Stomach (tissue), 19 donors: ENCODE measurements at places on chromosomes 2 and 18. TPM values are rescaled to one million over a fixed set of nuclear protein-coding genes. Genes with fewer than 3 reads are reported as not detected.

GYPC gene
- 47.3 TPM for total RNA-seq

DNA sequence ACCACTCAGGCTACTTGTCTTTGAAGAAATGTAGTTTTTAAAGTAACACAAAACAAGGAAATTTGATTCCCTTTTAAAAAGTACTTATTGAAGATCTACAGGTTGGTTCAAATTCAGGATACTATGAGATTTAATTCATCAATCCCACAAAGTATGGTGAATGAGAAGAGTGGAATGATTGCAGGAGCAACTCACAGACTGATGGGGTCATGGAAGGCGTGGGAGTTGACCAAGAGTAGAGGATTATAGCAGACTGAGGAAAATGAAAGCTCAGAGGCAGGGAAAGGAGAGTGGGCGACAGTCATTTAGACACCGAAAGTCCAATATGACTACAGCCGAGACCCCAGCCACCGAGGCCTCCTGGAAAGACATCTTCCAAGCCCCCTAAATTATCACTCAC, 12.5 kb upstream of the DAPL1 start:
- DNase-seq, result no peak

DNA sequence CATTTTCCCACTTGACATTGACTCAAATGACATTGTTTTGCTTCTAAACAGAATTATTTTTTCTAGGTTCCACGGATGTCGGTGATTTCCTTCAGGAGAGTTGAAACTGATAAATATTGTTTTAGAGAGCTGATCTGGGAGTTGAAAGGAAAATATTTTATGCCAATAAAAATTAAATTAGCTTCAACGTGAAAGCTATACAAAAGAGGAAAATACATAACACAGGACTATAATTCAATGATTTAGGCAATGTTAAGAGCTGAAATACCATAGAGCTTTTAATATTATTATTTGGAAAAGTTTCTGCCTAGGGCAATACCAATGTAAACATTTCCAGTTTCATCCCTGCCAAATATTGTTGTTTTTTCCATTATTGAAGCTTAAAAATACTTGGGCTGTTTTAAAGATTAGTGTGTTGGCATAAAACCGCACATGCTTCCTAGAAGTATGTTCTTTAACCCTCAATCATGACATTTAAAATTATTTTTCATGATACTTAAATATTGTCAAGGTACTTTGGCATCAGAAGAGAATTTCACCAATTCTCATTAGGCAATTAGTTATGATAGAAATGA, 18.6 kb upstream of the PDE1A start:
- no peak for DNase-seq

- no peak for DNase-seq
Observed at GRCh38 chr2:177282181-177282641, 17.7 kb upstream of the NFE2L2 start.

DNA sequence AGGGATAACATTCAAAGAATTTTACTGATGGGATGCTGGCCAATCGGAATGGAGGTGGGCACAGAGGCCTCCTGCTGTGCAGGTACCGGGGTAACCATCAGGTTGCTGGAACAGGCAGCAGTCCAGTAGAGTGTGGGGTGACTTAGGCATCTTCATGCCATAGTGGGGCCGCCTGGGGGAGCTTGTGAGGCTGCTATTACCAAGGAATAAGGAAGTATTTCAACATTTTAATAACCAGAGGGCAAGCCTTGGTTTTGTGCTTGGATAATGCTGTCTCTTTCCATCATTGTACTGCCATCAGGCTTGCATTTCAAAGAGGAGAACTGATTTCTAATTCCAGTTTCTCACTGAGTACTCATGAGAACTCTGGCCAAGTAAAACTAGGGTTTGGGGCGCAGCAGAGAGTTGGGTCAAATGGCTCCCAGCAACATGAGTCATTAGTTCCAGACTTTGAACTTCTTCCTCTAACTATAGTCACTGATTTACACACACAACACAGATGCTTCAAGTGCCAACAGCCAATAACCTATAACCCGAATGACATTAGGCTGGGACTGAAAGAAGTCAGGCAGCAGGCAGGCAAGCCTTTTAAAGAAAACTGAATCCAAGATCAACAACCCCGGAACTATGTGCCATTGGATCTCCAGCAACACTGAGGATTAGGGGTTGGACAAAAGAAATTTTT, 56.1 kb upstream of the FHL2 start:
- peak; percentile 64 for DNase-seq

DNA sequence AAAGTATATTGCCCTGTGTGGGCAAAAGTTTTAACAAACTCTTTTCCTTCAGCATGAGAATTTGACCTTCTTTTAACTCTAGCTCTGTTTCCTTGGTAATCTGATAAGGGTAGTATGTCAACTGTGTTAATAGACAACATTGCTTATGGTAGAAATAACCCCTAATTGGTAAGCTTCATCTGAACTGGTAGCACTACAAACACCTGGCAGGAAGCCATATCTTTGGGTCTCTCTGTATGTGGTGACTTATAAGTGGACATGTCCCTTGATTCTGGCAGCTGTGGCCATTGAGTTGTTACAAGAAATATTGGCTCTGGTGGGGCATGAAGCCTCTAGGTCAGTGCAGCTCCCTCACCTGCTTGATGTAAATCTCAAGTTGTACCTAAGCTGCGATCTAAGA, 46.9 kb downstream of the MBD5 start:
- DNase-seq, result peak; percentile 43
